ENCODE measurements at places on chromosomes 6 and 20. TPM values are rescaled to one million over a fixed set of nuclear protein-coding genes. Genes with fewer than 3 reads are reported as not detected.
A peak's percentile ranks its signal among the peaks of the same experiment; 100 is the strongest.

GRCh38 chr6:17871836-17872235, 115.6 kb downstream of the KIF13A start:
- DNase-seq, result no peak

- DNase-seq, result no peak
Observed at GRCh38 chr6:21870076-21870730, 276.7 kb downstream of the SOX4 start.

Gene FLOT1
- total RNA-seq, result 64.1 TPM

DNA sequence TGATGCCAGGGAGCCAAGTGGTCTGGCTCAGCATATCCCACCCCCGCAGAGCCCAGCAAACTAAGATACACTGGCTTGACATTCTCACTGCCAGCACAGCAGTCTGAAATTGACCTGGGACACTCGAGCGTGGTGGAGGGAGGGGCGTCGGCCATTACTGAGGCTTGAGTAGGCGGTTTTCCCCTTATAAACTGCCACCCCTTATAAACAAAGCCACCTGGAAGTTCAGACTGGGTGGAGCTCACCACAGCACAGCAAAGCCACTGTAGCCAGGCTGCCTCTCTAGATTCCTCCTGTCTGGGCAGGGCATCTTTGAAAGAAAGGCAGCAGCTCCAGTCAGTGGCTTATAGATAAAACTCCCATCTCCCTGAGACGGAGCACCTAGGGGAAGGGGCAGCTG, 19.4 kb downstream of the TINAG start:
- DNase-seq, result no peak

DNA sequence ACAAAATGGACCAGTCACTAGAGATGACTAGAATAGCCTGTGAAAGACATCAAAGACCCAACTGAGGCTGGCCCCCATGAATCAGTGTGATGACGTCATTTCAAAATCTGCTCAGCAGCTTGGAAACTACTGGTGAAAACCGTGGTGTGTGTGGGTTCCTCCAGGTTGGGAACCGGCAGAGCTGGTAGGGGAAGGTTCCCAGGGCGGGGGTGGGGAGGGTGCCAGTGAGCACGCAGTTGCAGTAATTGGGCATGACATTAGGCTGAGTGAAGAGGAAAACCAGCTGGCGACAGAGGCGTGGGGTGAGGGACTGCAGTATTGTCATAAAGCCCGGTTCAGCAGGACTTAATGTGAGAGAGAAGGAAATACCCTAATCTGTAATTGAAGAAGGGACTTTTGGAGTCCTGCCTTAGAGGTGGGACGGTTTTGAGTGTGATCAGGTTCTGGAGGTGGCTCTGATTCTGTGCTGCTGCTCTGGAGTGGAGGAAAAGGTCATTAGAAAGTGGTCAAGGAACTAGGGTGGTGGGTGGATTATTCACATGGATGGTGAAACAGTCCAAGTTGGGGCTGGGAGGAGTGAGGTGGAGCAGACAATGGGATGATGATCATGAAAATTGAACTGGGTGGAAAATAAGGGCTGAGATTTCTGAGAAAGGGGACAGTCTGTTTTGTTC, 52.0 kb upstream of the MTHFD1L start:
- DNase-seq, result no peak

Gene TCP11
- total RNA-seq, result 0.97 TPM

DNA sequence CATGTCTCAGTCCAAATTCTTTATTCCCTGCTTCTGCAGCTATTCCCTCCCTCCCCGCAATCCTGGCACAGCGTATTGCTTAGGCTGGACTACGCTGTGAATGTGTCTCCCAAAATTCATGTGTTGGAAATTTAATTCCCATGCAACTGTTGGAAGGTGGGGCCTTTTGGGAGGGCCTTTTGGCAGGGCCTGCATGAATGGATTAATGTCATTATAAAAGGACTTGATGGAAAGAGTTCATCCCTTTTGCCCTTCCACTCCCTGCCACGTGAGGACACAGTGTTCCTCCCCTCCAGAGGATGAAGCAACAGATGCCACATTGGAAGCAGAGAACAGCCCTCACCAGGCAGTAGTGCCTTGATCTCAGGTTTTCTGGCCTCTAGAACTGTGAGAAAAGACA, 20.4 kb upstream of the NOTCH4 start:
- peak; percentile 89 for DNase-seq

Gene DEFB112
- total RNA-seq, result not detected

DNA sequence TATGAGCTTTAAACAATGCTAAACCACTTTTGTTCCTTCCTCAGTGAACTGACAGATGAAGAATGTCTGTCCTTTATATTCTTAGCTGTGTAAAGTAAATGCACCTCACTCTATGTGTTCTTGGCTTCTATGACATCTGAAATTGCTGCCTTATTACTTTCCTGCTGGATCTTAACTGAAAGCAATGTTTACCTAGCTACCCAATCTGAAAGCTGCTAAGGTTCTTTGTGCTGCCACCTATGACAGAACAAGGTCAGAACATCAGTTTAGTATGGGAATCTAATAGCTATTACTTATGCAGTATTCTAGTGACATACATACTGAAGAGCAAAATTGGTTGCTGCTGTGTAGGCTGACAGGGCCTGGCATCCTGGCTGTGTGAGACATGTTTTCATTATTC, 444.1 kb downstream of the KHDRBS2 start:
- no peak for DNase-seq

DNA sequence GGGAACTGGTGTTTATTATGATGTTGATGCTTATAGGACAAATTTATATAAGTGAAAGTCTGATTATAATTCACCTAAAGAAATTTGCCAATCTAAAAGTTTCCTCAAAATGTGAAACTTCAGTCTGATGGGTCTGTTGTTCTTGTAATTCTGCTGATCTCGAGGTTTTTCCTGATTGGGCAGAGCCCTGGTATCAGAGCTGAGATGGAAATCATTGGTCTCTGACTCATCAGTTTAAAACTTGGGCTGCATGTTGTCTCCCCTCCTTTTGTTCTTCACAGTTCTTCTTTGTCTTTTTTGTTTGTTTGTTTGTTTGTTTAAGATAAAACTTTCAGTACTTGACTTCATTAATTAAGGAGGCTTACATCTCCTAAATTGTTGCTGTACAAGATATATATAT, 5.9 kb downstream of the SMAP1 start:
- no peak for DNase-seq

GRCh38 chr6:111663692-111664564, 58.2 kb upstream of the TRAF3IP2 start:
- peak; percentile 59 for DNase-seq

DNA sequence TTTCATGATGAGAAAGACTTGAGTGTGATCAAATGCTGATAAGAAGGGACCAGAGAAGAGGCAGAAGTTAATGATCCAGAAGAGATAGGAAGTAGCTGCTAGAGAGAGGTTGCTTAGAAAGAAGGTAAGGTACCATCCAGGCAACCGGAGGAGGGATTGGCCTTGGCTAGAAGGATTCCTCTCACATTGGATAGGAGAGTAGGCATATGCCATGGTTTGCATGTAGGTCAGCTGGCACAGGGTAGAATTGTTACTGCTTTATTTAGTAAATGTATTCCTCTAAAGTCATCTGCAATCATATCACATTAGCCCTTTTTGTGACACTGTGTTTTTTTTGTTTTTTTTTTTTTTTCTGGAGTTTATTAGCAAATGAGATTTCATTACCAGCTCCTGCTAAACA, 580.9 kb upstream of the FLRT3 start:
- no peak for DNase-seq
